Stimulated activated CD4-positive, alpha-beta T cell treated with anti-CD3 and anti-CD28 coated beads, Interleukin-1b, Interleukin-23, amount 100 ng/mL, for 24 hours (primary cell): ENCODE measurements at places on chromosomes 4 and X.

GRCh38 chrX:148592595-148592994, 92.2 kb downstream of the AFF2 start:
- no peak for DNase-seq

DNA sequence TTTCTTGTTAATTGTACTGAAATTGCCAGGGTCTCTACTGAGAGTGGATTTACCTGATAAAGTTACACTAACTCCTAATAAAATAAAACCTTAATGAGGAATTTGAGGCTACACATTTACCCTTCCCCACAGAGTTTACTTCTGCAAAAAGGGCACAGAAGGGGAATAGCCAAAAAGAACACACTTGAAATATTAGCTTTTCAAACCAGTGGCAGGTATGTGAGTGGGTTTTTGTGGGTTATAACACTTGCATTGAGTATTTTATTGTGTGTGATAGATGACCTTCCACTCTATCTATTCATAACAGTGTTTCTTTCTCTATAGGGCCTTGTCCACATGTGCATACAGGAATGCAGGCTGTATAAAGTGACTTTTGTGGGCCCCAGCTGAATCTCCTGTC, 5.0 kb upstream of the GPR174 start:
- DNase-seq, result no peak

DNA sequence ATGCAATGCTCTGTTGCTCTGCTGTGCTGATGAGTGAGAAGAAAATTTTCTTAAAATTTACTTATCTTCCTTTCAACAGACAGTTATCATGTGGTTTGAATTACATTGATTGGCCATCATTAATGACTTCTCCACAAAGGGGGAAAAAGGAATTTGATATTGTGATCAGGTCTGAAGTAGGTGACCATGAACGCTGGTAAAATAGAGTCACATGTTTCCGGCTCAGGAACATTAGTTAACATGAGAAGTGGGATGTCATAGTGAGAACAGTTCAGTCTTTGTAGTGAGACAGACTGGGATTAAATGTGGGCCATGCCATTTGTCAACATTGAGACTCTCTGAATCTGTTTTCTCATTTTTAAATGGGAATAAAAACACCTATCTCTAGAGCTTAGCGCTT, 50.6 kb downstream of the GBA3 start:
- DNase-seq, result no peak

- DNase-seq, result no peak
Observed at GRCh38 chr4:94765174-94765573, 7.4 kb downstream of the BMPR1B start.

DNA sequence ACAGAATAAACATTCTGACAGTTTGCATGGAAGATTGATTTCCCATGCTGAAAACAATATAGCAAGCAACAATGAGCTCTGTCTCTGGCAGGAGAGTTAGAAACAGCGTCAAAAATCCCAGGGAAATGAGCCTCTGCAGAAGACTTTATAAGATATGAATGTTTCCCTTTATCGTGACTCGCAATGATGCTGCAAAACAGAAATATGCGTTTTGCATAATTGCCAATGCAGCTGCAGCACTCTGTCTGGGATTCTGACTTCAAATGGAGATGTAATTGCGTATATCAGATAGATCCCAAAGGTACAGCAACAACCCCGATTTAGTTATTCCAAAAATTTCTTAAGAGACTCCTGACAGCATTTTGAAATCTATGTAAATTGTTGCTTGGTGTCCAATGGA, 702.4 kb upstream of the EPHA5 start:
- DNase-seq, result no peak

DNA sequence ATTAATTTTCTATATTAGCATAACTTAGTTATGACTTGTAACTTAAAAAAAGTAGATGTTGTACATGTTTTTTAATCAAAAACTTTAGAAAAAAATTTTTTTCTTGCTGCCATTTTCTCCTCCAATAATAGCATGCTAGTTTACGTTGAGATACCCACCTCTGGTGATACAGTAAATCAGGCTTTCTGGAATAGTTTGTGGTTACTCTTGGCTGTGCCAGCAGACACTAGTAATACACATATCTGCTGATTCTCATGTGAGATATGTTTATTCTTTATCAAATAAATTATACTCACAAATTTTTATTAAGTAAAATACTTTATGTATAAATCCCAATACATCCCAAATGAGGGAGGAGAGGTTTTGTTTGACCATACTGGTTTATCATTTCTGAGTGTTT, 117.3 kb downstream of the KLHL8 start:
- no peak for DNase-seq

- no peak for DNase-seq
Observed at GRCh38 chr4:171281359-171281758, 531.8 kb upstream of the GALNTL6 start.

DNA sequence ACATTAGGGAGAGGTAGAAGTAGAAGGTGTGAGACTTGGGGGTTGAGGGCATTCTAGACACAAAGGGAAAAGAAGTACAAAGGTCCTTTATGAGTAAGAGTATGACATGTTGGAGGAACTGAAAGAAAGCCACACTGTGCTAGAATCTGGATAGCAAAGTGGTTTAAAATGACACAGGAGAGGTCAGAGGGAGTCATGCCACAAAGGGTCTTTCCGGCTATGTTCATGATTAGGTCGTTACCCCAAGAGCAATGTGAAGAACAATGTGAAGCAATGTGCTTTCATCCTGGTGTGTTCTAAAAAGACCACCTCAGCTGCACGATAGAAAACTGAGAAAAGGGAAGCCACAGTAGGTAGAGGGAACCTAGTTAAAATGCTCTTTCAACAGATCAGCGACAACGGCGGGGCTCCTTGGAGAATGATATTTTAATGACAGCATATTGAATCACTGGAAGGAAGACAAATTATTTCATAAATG, 29.2 kb downstream of the SMIM14 start:
- DNase-seq, result no peak

- no peak for DNase-seq
Observed at GRCh38 chrX:65997978-65998717, 41.7 kb downstream of the VSIG4 start.

DNA sequence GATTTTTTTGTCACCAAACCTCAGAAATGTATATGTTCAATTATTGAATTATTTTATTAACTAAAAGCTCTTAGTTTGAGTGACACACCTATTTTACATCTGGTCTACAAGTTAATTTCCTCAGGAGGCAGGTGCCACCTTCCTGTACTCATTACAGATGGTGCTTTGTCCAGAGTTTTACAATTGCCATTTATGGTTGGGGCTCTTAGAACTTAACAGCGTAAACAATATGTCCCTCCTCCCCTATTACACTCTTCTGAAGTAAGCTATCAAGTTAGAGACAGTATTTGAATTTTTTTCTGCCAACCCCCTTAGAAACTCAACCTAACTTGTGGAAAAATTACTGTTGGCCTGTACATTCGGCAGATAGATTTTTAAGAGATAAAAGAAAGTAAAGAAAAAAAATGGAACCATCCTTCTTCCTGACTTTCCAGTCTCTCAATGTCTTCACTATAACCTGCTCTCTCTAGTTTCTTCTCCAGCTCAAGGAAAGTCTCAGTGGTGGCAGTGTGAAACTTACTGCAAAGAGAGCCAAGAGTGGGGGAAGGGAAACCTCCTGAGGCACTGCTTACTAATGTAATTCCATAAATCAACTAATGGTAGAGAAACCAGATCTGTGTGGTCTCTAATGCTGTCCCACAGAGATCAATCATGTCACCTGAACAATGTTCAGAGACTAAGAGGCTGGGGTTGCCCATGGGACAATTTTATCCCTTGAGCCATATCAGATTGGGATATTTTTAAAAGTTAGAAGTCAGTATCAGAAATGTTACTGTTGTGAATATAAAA, 7.8 kb downstream of the CXXC4 start:
- DNase-seq, result no peak

GRCh38 chr4:85571008-85571407, 96.1 kb downstream of the ARHGAP24 start:
- no peak for DNase-seq

DNA sequence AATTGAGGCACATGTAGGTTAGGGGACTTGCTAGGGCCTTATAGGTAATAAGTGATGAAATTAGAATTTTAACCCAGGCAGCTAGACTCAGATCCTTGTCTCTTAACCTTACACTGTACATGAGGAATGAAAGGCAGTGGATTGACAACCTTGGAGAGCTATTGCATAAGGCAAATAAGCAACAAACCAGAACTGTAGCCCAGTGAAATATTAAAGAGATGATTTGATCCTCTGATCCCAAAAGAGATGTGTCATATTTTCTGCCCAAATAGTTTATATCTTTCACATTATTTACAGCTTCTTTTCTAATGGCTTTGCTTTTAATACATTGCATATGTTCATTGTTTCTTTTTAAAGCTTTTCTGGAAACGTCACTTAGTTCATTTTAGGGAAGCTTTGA, 252.6 kb downstream of the ANK2 start:
- DNase-seq, result no peak

GRCh38 chr4:87950936-87951511, 24.5 kb upstream of the SPP1 start:
- no peak for DNase-seq

GRCh38 chr4:152778656-152779512, 646 bp downstream of the TIGD4 start:
- no peak for DNase-seq

DNA sequence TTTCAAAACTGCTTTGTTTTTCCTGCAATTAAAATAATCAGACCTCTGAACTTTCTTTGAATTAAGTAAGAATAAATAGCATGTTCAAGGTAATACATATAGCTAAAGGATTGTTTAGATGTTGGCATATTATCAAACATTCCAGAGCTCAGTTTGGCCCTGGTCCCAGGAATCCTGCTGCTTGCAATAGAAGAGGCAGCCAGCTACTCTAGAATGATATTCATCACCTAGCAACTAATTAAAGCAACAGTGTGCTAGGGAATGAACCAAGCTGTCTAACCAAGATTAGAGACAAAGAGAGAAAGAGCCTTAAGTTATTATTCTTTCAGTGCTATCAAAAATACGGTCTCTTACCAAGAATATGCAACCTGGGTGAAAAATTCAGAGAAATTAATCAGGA, 460.9 kb downstream of the GABRG1 start:
- no peak for DNase-seq

DNA sequence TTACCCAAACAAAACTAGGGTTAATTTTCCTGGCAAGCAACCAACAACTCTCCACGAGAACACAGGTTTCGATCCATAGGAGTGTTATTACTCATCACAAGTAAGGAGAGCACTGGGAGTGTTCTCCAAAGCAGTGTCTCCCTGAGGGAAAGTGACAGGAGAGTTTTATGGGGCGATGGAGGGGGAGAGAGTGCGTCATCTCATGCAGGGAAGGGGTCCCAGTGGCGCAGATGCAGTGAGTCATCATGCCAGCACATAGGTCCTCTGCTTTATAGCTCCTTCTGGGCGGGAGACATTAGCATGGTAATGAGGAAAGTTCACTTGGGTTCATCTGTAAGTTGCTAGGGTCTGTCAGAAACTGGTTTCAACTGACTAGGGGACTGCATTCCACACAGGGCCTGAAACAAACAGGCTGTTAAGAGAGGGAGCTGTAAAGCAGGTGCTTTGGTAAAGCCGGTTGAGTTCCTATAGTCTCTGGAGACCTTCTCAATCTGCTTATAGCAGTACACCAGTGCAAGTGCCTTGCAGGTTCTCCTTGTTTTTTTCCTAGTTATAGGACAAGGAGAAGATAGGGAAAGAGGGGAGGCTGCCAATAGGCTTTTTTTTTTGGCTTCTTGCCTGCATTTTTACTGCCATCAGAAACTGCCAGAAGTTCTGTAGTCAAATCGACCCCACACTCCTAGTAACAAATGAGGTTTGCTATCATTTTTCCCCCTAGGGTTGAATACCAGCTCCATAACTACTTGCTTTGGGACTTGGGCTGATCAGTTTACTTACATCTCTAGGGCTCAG, 12.8 kb upstream of the BOD1L1 start:
- DNase-seq, result no peak

DNA sequence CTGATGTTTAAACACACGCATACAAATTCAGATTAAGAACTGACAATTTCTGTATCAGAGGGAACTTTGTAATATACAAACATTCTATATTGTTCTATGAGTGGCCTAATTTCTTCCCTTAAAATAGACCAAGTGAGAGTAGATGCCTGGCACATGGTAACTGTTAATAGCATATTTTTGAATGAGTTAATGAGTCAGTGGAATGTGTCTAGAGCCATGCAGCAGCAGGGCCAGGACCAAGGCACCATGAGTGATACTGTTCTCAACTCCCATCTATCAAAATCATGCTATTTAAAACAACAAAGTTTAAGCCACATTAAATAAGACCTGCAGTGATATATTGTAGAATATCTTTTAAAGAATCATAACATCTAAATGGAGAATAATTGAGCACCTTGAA, 98.3 kb downstream of the ARHGAP24 start:
- DNase-seq, result no peak
